ENCODE measurements at places on chromosomes 6 and 20. TPM values are rescaled to one million over a fixed set of nuclear protein-coding genes. Genes with fewer than 3 reads are reported as not detected.

BCAS1 gene
- total RNA-seq: 0.81 TPM

SDHAF4 gene
- total RNA-seq: 9.2 TPM

CLDN20 gene
- total RNA-seq: not detected

SCRT2 gene
- total RNA-seq: not detected

VSTM2L gene
- 12.9 TPM for total RNA-seq

ZNF334 gene
- 3.0 TPM for total RNA-seq

SYCP2L gene
- 0.58 TPM for total RNA-seq

KHDC1L gene
- total RNA-seq: not detected

TSHZ2 gene
- 5.2 TPM for total RNA-seq

DNA sequence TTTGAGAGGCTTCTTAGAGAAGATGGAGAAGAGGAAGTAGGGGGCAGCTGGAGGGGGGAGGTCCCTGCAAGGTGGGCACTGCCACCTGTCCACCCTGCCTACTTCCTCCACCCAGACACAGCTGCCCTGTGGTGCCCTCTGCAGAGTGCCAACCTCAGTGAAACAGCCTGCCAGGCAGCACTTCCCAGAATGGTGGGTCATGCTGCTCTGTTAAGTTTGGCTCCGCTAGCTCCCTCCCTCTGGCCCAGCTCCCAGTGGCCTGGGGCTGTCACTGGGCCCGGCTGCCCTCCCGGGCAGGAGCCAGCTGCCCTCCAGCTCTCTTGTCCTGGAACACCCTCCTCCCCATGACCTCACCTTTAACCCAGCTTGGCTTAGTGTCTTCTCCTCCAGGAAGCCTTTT, 5.1 kb upstream of the EPB41L1 start:
- no peaks in the 10 kb centered on the region for H3K36me3 ChIP-seq
- DNase-seq: no peak
- H3K4me3 ChIP-seq: no peak overlapping the region
- H3K4me1 ChIP-seq: peaks cover 16% of the 10 kb centered on the region

GRCh38 chr6:10458287-10458686, 43.4 kb upstream of the TFAP2A start:
- no peaks in the 10 kb centered on the region for H3K4me1 ChIP-seq
- DNase-seq: no peak
- H3K36me3 ChIP-seq: no peaks in the 10 kb centered on the region
- H3K27me3 ChIP-seq: no peaks in the 10 kb centered on the region

- no peaks in the 10 kb centered on the region for H3K36me3 ChIP-seq
- H3K27me3 ChIP-seq: no peaks in the 10 kb centered on the region
- H3K4me1 ChIP-seq: peaks cover 7% of the 10 kb centered on the region
- H3K4me3 ChIP-seq: no peak overlapping the region
- DNase-seq: no peak
Measured at GRCh38 chr6:137115658-137116057, 57.8 kb downstream of the IL22RA2 start.

- H3K4me1 ChIP-seq: no peaks in the 10 kb centered on the region
- H3K27me3 ChIP-seq: no peaks in the 10 kb centered on the region
- H3K36me3 ChIP-seq: no peaks in the 10 kb centered on the region
- H3K4me3 ChIP-seq: no peak overlapping the region
Measured at GRCh38 chr6:124223611-124224345, 420.1 kb downstream of the NKAIN2 start.

GRCh38 chr6:168138436-168138835, 59.4 kb upstream of the FRMD1 start:
- no peaks in the 10 kb centered on the region for H3K36me3 ChIP-seq
- H3K4me3 ChIP-seq: no peak overlapping the region
- no peak overlapping the region for H3K27ac ChIP-seq
- H3K27me3 ChIP-seq: no peaks in the 10 kb centered on the region

GRCh38 chr6:8207191-8207868, 105.0 kb upstream of the EEF1E1 start:
- H3K27ac ChIP-seq: no peak overlapping the region
- H3K36me3 ChIP-seq: no peaks in the 10 kb centered on the region
- H3K4me3 ChIP-seq: no peak overlapping the region

GRCh38 chr6:38095054-38095453, 275.5 kb downstream of the ZFAND3 start:
- H3K27ac ChIP-seq: no peak overlapping the region
- H3K27me3 ChIP-seq: no peaks in the 10 kb centered on the region
- no peaks in the 10 kb centered on the region for H3K4me1 ChIP-seq
- H3K4me3 ChIP-seq: no peak overlapping the region

DNA sequence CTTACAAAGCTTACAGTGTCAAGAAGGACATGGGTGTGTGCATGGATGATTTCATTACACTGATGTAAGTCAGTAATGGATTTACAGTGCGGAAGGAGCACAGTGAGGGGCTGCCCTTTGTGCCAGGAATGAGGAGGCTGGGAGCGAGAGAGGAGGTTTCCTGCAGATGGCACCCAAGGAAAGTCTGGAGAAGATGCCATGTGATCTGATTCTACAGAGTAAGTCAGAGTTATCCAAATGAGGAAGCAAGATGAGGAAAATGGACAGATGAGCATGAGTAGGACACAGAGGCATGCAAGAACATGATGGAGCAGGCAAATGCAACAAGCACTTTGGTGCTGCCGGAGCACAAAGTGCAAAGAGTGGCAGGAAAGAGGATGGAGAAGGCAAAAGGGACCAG, 29.7 kb downstream of the MAP7 start:
- no peaks in the 10 kb centered on the region for H3K4me1 ChIP-seq
- no peaks in the 10 kb centered on the region for H3K27me3 ChIP-seq
- no peak for DNase-seq
- no peaks in the 10 kb centered on the region for H3K36me3 ChIP-seq
- H3K4me3 ChIP-seq: no peak overlapping the region

GRCh38 chr6:6766230-6766905, 177.8 kb downstream of the LY86 start:
- H3K27me3 ChIP-seq: no peaks in the 10 kb centered on the region
- H3K4me1 ChIP-seq: no peaks in the 10 kb centered on the region
- H3K4me3 ChIP-seq: no peak overlapping the region
- H3K36me3 ChIP-seq: no peaks in the 10 kb centered on the region

GRCh38 chr20:53929974-53930650, 140.3 kb downstream of the BCAS1 start:
- H3K4me1 ChIP-seq: peaks cover 22% of the 10 kb centered on the region
- no peaks in the 10 kb centered on the region for H3K36me3 ChIP-seq
- no peak overlapping the region for H3K27ac ChIP-seq
- H3K4me3 ChIP-seq: no peak overlapping the region

DNA sequence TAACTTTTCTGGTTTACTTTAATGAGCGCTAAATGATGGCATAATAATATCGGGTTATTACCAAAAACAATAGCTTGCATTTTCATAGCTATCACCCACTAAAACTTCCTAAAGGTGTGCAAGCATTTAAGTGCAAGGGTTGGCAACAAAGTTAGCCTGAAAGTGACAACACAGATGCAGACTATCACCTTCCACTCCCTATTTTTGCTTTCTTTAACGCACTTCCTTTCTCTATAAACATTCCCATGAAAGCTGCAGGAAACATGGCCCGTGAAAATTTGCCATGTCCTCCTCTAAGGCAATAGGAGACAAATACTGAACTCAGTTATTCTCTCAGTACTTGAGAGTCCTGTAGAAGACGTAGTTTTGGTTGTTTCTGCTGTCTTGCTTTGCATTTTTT, 2.7 kb downstream of the MYCT1 start:
- no peak for DNase-seq
- H3K36me3 ChIP-seq: no peaks in the 10 kb centered on the region
- no peaks in the 10 kb centered on the region for H3K27me3 ChIP-seq
- peak overlapping the region; percentile 32 for H3K4me3 ChIP-seq

- H3K27me3 ChIP-seq: no peaks in the 10 kb centered on the region
- no peak overlapping the region for H3K27ac ChIP-seq
- no peaks in the 10 kb centered on the region for H3K4me1 ChIP-seq
- no peak for DNase-seq
- no peak overlapping the region for H3K4me3 ChIP-seq
- H3K36me3 ChIP-seq: no peaks in the 10 kb centered on the region
Measured at GRCh38 chr20:17917832-17918618, 50.6 kb downstream of the SNX5 start.

DNA sequence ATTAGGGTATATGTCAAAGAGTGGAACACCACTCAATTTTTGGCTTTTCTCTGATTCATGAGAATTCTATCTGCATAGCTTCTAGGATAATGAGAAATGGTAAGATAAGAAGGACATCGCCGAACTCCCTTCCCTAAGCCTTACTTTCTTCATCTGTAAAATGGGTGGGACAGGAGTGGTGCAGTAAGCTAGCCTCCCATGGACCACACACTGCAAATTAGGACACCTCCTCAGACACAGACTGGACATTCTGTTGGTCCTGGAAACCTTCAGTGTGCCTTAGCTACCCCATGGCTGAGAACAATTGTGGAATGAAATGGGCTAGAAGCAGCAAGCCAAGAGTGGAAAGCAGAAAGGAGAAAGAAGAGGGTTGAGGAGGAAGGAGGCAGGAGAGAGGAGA, 89.6 kb downstream of the BMP7 start:
- H3K36me3 ChIP-seq: no peaks in the 10 kb centered on the region
- H3K4me3 ChIP-seq: no peak overlapping the region
- no peak overlapping the region for H3K27ac ChIP-seq

DNA sequence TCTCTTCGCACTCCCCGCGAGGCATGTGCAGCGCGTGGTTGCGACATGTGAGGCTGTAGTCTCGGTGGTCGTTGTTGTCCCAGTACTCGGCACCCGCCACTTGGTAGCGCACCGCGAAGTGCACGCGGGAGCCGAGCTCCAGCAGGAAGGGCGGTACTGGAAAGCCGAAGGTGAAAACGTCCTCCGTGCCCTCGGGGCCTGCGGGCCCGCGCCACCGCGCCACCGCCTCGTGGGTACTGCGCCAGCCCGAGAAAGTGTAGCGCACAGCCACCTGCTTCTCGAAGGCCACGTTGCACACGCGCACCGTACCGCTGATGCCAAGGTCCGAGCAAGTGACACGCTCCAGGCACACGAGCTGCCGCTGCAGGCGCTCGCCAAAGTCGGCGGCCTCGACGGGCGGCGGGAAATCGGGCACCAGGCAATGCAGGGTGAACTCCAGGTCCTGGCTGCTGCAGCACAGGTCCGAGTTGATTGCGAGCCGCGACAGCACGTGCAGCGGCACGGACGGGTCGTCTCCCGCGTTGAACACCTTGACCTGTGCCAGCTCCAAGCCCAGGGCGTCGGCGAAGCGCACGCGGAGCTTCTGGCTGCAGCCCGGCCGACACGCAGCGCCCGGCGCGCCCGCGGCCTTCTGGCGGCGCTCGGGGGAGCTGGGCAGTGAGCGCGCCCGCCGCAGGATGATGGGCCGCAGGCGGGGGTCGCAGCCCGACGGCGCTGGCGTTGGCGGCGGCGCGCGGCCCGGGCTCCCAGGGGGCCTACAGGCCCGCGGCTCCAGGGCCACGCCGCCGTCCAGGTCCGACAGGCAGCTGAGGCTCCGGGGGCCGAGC, 840 bp downstream of the PPP1R3D start:
- H3K27me3 ChIP-seq: no peaks in the 10 kb centered on the region
- peak overlapping the region; percentile 87 for H3K4me3 ChIP-seq
- peaks cover 23% of the 10 kb centered on the region for H3K36me3 ChIP-seq
- DNase-seq: peak; percentile 72

DNA sequence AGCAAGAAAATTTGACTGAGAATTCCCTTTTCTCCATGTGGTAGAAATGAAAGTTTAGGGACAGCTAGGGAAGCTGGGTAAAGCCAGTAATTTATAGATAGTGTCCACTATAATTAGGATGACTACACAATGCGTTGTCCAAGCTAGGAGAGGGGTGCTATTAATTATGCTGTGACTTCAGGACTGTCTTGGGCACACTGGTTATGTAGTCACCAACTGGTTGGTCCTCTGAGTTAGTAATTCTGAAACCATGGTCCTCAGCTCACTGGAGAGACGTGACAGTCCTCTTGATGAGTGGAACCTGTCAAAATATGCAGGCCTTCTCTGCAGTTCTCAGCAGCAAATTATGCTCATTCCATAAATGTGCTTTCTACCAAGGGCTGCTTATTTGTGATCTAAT, 94.6 kb upstream of the ENPP5 start:
- H3K27ac ChIP-seq: no peak overlapping the region
- H3K27me3 ChIP-seq: no peaks in the 10 kb centered on the region
- H3K4me3 ChIP-seq: no peak overlapping the region
- no peaks in the 10 kb centered on the region for H3K36me3 ChIP-seq

DNA sequence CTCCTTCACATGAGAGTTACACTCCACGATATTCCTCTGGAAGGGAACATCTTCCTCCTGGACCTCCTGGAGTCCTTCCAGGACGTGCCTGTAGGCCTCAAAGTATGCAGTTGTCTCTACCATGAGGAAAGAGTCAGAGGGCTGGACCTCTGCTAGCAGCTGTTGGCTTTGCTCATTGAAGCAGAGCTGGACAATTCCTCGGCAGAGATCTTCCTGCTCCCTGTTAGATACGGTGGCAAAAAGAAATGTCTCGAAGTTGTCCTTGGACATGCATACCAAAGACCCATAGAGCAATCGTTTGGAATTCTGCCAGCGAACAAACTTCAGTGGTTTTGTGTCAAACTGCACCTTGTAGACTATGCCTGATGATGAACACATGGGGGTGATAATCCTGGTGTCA, 7.7 kb downstream of the ZNFX1 start:
- H3K27me3 ChIP-seq: no peaks in the 10 kb centered on the region
- H3K4me1 ChIP-seq: peaks cover 60% of the 10 kb centered on the region
- H3K4me3 ChIP-seq: peak overlapping the region; percentile 6
- peaks cover 75% of the 10 kb centered on the region for H3K36me3 ChIP-seq
- H3K27ac ChIP-seq: no peak overlapping the region

- H3K36me3 ChIP-seq: no peaks in the 10 kb centered on the region
- H3K4me1 ChIP-seq: peaks cover 56% of the 10 kb centered on the region
- no peaks in the 10 kb centered on the region for H3K27me3 ChIP-seq
- H3K4me3 ChIP-seq: no peak overlapping the region
- no peak overlapping the region for H3K27ac ChIP-seq
- DNase-seq: no peak
Measured at GRCh38 chr6:43803055-43803782, 33.2 kb downstream of the VEGFA start.

GRCh38 chr6:16839631-16840179, 78.4 kb upstream of the ATXN1 start:
- H3K36me3 ChIP-seq: no peaks in the 10 kb centered on the region
- no peak for DNase-seq
- H3K4me1 ChIP-seq: no peaks in the 10 kb centered on the region
- no peaks in the 10 kb centered on the region for H3K27me3 ChIP-seq
- no peak overlapping the region for H3K4me3 ChIP-seq

- H3K27me3 ChIP-seq: no peaks in the 10 kb centered on the region
- no peak overlapping the region for H3K4me3 ChIP-seq
- H3K27ac ChIP-seq: no peak overlapping the region
- DNase-seq: no peak
- H3K36me3 ChIP-seq: no peaks in the 10 kb centered on the region
- no peaks in the 10 kb centered on the region for H3K4me1 ChIP-seq
Measured at GRCh38 chr20:13402171-13402760, 181.2 kb downstream of the ISM1 start.

GRCh38 chr20:3673221-3674070, 8.4 kb downstream of the ADAM33 start:
- no peak overlapping the region for H3K27ac ChIP-seq
- H3K4me3 ChIP-seq: no peak overlapping the region
- H3K4me1 ChIP-seq: peaks cover 5% of the 10 kb centered on the region
- H3K36me3 ChIP-seq: no peaks in the 10 kb centered on the region
- peaks cover 41% of the 10 kb centered on the region for H3K27me3 ChIP-seq
- DNase-seq: no peak

- DNase-seq: no peak
- no peak overlapping the region for H3K4me3 ChIP-seq
- H3K4me1 ChIP-seq: no peaks in the 10 kb centered on the region
- no peaks in the 10 kb centered on the region for H3K27me3 ChIP-seq
- no peaks in the 10 kb centered on the region for H3K36me3 ChIP-seq
Measured at GRCh38 chr20:8721098-8721497, 347.8 kb upstream of the PLCB4 start.

All from upper lobe of right lung (tissue), 1 donor.